NCI-H1930 (cell line): ENCODE measurements at places on chromosomes 3 and 15.

DNA sequence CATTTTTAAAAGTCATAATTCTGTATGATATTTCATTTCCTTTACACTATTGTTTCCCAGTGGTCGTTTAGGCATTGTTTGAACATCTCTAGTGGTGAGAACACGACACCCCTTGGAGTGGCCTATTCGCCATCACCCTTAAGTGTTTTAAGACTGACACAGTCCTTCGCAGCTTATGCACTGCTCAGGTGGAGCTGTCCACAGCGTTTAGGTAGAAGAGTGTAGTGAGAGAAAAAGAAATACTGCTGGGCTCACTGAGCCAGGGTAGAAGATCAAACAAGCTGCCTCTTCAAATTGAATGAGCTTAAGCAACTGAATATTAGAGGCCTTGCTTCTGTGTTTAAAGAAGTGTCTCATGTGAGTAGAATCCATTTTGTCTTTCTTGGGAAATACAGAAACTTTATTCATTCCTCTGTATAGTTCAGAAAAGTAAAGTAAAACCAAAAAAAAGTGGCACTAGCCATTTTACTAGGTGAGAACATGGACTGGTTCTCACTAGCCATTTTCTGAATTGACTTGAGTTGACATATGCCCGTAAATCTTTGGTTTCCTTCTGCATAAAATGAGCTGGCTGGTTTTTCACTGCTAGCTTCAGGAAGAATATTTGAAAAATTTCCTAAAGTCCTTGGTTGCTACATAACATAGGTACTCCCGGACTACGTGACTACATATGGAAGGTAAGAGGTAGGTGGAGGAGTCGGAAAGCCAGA, 155.9 kb downstream of the P3H2 start:
- no peak for DNase-seq

DNA sequence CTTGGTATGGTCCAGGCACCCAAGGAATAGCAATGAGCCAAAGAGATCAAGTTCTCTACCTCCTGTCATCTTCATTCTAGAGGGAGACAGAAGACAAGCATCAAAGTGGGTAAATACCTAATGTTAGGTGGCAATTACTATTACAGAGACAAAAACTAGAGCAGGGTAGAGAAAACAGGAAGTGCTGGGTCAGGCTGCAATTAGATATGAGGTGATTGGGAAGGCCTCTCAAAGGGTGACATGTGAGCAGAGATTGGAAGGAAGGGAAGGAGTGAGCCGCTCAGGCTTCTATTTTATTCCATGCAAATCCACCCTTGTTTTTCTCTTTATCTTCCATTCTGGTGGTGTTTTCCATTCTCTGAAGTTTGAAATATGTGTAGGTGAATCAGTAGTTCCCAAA, 37.4 kb downstream of the EBLN2 start:
- no peak for DNase-seq

DNA sequence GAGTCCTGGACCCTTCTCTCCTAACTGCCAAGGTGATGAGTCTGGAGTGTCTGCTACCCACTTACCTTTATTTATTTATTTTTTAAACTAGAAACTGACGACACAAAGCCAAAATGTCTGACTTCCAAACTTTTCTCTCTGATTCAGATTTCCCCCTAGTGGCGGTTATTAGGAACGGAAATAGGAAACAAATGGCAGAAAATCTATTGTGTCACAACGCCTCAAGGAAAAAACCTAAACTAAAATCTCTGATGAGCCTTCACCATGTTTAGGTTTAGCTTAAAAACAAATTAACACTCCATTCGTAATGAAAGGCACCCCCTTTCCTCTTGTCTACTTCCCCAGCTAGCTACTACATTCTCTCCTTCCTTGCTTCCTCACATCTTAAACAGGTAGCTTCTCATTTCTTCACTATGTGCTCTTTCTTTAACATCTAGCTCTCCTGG, 94.0 kb upstream of the MEX3B start:
- DNase-seq: no peak

GRCh38 chr15:50341616-50342136, 13.3 kb downstream of the GABPB1 start:
- no peak for DNase-seq

- no peak for DNase-seq
These were observed 832.0 kb downstream of the OTOL1 start for GRCh38 chr3:162328649-162329048.

DNA sequence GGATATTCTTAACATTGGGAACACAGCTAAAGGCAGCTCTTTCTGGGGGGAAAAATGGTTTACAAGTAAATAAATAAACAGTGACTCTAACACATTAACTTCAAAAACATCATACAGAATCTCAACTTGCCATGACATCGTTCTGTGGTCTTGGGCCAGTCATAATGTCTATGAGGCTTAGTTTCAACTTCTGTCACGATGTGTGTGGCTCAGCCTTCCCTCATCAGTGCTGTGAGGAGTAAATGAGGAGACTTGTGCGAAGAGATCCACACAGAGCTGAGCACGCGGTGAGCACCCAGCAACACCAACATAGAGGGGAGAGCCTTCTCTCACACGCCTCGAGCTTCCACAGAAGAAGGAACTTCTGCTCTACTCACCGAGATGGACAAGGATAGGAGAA, 49.0 kb downstream of the DZIP1L start:
- no peak for DNase-seq

GRCh38 chr3:43177085-43177484, 71.2 kb upstream of the POMGNT2 start:
- DNase-seq: no peak
